ENCODE measurements at places on chromosomes 13 and 19. TPM values are rescaled to one million over a fixed set of nuclear protein-coding genes. Genes with fewer than 3 reads are reported as not detected.
A peak's percentile ranks its signal among the peaks of the same experiment; 100 is the strongest.

The VSTM2B gene
- not detected for total RNA-seq

The KIR3DL2 gene
- 6.1 TPM for total RNA-seq

The SPINT2 gene
- total RNA-seq: 37.4 TPM

The CELF5 gene
- total RNA-seq: 0.17 TPM

The RHPN2 gene
- total RNA-seq: not detected

The SPRED3 gene
- 2.8 TPM for total RNA-seq

The HSH2D gene
- total RNA-seq: 21.5 TPM

The PEAK3 gene
- total RNA-seq: 0.29 TPM

The CRB3 gene
- 4.9 TPM for total RNA-seq

The CYP4F2 gene
- not detected for total RNA-seq

GRCh38 chr13:110505594-110505993 lies 55.9 kb downstream of the RAB20 start:
- no peak for DNase-seq

DNA sequence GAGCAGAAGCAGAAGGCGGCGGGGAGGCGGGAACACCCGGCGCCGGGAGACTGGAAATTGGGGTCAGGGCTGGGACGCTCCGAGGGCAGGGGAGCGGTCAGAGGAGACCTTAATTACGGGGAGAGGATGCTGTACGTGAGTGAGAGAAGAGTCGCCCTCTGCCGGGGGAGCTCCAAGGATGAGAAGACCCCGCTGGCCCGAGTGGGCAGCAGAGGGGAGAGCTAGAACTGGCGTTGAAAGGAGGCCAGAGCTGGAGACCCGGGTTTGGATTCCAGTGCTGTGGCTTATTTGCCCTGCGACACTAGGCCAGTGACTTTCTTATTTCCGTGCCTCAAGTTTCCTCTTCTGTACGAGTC lies 536 bp downstream of the FAM32A start:
- peak; percentile 12 for DNase-seq

DNA sequence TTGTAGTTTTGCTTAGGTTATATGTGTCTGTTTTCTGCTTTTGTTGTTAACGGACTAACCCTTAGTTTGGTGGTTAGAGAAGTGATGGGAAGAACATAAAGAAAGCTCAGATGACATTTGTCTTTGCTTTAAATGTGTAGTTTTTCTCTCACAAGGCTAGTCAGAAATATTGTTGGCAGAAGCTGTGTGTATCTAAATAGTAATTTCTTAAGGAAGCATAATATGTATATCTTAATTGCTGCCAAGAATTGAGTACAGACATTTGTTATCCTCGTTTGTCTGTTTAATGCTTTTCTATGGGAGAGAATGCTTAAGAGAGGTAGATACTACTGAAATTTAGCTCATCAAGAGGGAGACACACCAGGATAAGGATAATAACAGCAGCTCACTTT lies 2.7 kb downstream of the RGCC start:
- DNase-seq: no peak

DNA sequence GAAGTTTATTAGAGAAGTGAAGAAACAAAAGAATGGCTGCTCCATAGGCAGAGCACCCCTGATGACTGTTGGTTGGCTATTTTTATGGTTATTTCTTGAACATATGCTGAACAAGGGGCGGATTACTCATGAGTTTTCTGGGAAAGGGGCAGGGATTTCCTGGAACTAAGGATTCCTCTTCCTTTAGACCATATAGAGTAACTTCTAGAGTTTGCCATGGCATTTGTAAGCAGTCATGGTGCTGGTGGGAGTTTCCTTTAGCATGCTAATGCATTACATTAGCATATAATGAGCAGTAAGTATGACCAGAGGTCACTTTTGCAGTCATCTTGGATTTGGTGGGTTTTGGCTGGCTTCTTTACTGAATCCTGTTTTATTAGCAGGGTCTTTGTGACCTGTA lies 38.7 kb upstream of the PCDH8 start:
- DNase-seq: no peak

GRCh38 chr19:39130337-39131254 lies 5.0 kb downstream of the PAK4 start:
- no peak for DNase-seq

GRCh38 chr19:32498648-32499200 lies 82.3 kb upstream of the PDCD5 start:
- DNase-seq: no peak

- DNase-seq: no peak
Observed at GRCh38 chr19:35257113-35257461, 8.3 kb downstream of the LSR start.

DNA sequence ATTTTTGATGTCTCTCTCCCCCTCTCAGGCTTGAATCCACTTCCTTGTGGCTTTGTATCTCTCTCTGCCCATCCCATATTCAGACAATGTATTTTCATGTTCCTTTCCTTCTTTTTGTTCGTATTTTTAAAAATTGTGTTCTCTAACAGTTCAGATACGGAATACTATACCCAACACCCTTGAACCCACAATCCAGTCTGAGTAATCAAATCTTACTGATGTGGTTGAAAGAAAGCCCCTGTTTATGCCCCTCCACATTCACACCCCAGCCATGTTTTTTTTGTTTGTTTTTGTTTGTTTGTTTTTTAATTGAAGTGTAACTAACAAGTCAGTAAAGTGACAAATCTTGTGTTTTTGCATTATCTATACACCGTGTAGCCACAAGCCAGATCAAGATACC lies 1.4 kb downstream of the SPIB start:
- DNase-seq: no peak

DNA sequence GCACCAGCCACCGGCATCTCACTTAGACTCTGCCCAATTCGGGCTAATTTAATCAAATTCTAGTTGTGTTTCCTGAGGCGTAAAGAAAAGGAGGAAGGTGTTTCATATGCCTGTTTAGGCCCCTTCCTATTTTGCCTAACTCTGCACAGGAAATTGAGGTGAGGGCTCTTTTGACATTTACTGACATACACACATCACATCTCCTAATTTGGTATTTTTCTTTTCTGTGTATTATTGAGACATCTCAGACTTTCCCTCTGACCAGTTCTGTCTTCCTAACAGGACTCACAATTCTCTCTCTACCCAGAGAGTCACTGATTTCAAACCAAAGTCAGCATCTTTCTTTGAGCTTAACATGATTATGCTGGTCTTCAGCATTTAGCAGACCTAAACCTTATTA lies 7.9 kb downstream of the CEACAM3 start:
- peak; percentile 5 for DNase-seq

GRCh38 chr13:95301968-95302393 lies 730 bp upstream of the ABCC4 start:
- DNase-seq: no peak

- no peak for DNase-seq
Observed at GRCh38 chr19:32457571-32458158, 52.1 kb downstream of the DPY19L3 start.

DNA sequence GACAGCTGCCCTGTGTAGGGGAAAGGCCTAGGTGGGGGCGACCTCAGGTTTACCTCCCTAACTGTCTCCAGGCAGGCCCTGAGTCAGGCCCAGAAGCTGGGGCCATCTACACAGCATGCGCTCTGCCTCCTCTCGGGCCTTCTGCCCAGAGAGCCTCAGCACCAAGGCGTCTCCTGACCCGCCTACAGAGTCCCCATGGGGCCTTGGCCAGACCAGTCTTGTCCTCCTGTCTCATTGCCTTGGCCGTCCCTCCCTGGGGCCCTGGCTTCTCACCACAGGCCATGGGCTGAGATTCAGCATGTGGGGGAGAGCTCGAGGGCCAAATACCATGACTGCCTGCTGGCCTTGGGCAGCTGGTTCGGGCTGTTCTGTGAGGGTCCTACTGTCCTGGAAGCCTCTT lies 59.0 kb downstream of the SMARCA4 start:
- DNase-seq: no peak

- no peak for DNase-seq
Observed at GRCh38 chr19:10439588-10439987, 19.2 kb downstream of the PDE4A start.

- DNase-seq: no peak
Observed at GRCh38 chr13:80931118-80931517, 590.2 kb upstream of the SPRY2 start.

DNA sequence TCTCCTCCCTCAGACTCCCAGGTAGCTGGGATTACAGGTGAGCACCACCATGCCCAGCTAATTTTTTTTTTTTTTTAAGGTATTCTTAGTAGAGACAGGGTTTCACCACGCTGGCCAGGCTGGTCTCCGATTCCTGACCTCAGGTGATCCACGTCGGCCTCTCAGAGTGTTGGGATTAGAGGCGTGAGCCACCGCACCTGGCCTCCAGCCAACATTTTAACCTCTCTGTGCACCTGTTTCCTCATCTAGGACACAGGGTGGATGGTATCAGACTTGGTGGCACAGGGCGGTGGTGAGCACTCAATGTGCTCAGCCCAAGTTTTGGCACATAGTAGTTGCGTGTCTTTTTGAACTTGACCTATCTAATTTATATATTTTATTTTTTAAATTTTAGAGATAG lies 12.5 kb downstream of the APBA3 start:
- DNase-seq: no peak

- no peak for DNase-seq
Observed at GRCh38 chr19:35773020-35773806, 2.2 kb upstream of the ARHGAP33 start.

Data from naive thymus-derived CD4-positive, alpha-beta T cell (primary cell).